GM13976 (cell line): ENCODE measurements at places on chromosomes 2 and 18.

DNA sequence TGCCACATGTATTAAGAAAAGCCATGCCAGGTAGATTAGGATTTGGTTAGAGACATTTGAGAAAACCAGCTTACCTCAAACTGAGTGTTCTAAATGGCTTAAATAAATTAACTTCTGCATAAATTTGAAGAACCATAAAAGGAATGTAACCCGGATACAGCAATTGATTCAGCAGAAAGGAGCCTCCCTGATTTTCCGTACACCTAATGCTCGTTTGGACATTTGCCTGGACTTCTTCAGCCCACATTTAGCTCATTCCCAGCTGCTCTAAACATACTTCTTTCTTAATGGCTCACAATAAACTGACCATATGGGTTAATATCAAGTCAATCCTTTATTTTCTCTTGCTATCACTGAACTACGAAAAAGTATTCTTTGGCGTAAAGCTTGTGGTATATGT, 392.4 kb downstream of the ZNF516 start:
- DNase-seq, result no peak

GRCh38 chr2:74261204-74261864, 62.9 kb downstream of the MTHFD2 start:
- DNase-seq, result no peak

GRCh38 chr2:181047829-181048228, 67.4 kb downstream of the UBE2E3 start:
- DNase-seq, result no peak

DNA sequence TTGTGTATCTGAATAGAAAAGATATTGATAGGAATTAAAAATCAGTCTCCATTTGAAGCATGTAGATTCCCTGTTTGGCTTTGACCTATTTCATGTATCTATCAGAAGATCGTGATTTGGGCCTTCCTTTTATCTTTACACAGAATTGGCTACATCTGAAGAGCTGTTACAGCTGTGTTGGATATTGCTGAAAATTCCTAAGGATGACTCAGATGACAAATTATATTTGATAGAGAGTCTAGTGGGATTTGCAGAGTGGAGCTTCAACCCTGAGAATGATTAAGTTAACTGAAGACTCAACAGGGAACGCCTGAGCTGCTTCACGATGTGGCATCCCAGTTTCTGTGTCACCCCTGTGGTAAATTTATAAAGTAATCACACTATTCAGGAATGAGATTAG, 4.9 kb upstream of the COL3A1 start:
- DNase-seq, result no peak

DNA sequence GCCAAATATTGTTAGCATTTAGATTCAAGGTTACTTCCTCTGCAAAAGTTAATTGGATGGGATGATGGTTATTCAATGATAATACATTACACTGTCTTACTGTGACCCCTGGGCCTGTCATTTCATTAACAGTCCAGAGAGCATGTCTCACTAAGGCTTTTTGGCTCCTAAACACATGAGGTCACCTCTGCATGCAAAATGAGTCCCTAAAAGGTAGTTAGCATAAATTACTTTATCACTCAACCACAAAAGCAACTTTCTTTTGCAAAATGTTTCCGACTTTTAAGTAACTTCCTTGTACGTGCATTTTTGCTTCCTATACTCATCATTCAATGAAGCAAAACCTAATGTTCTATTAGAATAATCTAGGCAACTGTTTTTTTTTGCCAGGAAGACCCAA, 16.8 kb upstream of the AGFG1 start:
- no peak for DNase-seq

GRCh38 chr18:80249217-80250093, 2.1 kb upstream of the PARD6G start:
- DNase-seq, result no peak

DNA sequence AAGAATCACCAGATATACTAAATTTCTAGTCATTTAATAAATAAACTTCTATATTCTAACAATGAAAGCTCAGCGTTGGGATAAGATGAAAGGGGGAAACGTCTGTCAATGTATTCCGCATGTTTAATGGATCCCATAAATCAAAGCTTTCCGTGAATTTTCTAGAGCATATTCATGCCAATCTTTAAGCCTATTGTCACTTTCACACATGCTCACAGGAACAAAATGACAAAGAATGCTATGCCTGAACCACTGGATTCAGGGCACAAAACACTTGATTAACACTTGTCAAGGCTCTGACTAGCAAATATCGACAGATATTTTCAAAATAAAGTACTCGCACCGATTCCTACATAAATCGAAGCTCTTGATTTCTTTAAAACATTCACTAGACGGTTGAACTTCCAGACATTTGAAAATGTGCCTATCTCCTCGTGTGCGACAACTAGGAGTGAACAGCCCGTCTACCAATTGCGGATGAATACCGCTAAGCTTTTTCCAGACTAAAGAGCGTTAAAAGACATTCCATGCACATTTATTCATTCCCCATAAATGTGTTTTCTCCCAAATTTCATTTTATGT, 1.8 kb downstream of the TLK1 start:
- no peak for DNase-seq

DNA sequence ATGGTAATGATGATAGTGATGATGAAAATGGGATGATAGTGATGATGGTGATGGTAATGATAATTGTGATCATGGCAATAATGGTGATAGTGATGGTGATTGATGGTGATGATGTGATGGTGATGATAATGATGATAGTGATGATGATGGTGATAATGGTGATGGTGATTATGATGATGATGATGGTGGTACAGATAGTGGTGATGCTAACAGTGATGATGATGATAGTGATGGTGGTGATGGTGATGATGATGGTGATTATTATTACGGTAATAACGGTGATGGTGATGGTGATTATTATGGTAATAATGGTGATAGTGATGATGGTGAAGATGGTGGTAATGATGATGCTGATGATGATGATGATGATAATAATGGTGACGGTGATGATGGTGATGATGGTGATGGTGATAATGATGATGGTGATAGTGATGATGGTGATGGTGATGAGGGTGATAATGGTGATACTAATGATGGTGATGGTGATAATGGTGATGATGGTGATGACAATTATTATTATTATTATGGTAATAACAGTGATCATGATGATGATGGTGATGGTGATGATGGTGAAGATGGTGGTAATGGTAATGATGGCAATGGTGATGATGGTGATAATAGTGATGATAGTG, 151.0 kb downstream of the ZNF516 start:
- no peak for DNase-seq

GRCh38 chr2:122007126-122007525, 251.7 kb downstream of the TSN start:
- no peak for DNase-seq

DNA sequence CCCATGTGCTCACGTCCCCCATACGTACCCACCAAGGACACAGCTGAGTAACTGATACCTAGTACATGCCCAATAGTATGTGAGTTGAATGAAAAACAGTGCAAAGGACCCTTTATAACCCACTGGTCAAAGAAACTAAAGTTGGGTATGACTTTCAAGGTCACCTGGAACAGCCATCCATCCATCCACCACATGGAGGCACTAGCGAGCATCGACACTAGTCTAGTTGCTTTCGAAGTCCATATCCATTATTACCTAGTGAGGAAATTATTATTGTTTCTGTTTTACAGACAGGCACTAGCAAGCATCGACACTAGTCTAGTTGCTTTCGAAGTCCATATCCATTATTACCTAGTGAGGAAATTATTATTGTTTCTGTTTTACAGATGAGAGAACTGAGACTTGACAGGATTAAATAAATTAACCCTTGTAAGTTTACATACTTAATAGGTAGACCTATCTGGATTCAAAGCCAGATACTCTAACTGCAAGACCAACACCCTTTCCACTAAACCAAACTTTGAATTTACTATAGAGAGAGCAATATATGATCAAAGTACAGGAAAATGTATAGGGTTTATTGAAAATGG, 233.7 kb downstream of the METTL4 start:
- DNase-seq, result peak; percentile 37

- DNase-seq, result no peak
Measured at GRCh38 chr2:182920631-182921056, 54.2 kb upstream of the FRZB start.

DNA sequence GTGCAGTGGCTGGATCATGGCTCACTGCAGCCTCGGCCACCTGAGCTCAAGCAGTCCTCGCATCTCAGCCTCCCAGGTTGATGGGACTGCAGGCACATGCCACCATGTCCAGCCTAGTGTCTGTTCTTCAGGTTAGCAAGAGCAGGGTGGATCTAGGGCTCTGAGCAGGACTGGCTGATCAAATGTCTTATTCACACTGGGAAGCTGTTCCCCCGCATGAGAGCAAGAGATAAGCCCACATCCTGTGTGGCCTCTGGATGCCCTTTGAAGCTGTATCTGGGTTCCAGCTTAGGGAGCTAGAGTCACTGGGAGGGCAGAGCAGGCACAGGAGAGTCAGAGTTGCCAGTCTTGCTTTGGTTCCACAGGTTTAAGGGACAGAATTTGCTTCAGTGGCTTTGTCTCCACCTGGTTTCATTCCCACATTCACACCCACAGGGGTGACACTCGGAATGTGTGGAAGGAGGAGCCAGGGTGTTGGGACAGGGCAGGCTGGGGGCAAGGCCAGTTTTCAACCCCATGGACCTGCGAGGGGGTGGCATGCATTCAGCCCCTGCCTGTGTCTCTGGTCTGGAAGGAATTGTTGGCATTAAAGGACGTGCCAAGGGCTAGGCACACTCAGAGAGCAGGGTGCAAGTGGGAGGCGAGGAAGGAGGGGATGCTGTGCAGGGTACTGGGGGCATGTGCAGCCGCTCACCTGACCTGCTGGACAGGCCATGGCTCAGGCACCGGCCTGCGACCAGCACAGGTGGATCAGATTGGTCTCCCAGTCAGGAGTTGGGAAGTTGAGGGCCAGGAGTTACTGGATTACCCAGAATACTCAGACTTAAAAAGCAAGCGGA, 24.5 kb downstream of the PTPN18 start:
- no peak for DNase-seq

GRCh38 chr18:26685438-26686157, 137.2 kb upstream of the KCTD1 start:
- DNase-seq, result no peak

- DNase-seq, result no peak
Measured at GRCh38 chr2:172726172-172726735, 9.4 kb upstream of the RAPGEF4 start.

GRCh38 chr2:112885506-112885902, 25.5 kb upstream of the IL37 start:
- no peak for DNase-seq

GRCh38 chr2:25926984-25927756, 48.9 kb upstream of the ASXL2 start:
- DNase-seq, result no peak

- DNase-seq, result no peak
Measured at GRCh38 chr2:236887953-236888793, 197.5 kb upstream of the COPS8 start.

GRCh38 chr2:222050981-222051380, 247.8 kb downstream of the PAX3 start:
- DNase-seq, result no peak

GRCh38 chr2:196487417-196487816, 152.1 kb upstream of the CCDC150 start:
- DNase-seq, result no peak

DNA sequence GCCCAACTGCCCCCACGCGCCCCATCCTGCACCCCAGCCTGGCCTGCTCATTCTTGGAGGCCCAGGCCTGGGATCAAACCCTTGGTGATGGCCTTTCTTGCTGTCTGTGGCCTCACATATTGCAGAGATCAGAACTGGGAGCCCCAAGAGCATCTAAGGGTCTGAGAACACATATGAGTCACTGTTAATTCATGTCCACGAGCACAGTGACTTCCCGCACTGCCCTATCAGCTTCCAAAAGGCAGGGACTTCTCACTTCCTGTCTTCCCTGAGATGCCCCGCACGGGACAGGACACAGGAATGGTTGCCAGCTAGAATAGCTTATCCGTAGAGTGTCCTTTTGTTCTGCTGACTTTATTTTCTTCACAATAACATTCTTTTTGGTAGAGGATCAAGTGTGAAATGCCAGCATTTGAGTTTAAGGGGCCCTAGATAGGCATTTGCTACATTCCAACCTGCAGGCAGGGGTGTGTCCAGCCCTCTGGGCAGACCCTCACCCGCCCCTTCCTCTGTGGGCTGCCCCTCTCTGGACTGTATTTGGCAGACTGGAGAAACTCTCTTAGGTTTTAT, 21.1 kb upstream of the CELF4 start:
- DNase-seq, result no peak

DNA sequence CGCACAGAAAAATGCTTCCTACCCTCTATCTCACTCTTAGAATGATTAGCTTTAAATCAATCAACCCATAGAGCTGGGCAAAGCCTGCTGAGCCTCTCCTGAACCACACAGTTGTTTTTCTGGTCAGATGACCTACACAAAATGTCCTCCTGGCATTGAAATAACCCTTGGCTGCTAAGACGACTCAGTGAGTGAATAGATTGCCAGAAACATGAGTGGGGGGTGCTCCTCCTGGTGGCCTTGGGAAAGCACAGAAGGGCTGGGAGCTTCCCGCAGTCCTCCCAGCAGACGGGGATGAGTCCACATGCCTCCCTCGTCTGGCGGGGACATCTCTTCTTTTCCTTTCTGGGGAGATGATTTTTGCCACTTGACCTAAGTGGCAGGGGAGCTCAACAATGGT, 14.9 kb downstream of the MAL start:
- no peak for DNase-seq

DNA sequence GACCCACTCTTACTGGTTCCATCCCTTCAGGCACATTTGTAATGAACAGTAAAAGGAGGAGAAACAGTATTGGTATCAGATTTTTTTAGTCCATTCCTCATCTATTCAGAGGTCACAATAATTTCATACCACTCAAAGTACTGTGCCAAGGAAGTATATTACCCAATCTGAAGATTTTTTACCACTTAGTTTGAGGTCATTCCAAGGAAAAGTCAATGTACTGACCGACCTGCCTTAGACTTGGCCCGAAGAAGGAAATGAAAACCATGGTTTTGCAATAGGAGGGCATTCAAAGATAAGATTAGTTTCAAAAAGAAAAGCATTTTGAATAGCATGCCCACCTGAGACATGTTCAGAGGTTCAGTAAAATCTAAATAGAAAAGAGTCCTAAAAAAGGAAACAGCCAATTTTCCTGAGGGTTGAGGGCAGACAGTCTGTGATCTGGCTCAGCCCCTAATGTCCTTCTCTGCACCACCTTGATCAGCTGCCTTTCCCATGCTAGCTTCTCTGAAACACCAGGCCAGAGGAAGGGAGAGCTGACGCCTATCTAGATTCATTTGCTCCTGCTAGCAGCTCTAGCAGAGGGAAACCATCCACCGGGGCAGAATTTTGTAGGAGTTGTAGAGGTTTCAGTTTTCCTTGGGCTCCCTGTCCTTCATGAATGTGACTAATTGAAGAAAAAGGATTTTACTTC, 107.3 kb upstream of the FZD5 start:
- DNase-seq, result no peak

- no peak for DNase-seq
Measured at GRCh38 chr2:83615511-83615910, 843.6 kb downstream of the SUCLG1 start.

DNA sequence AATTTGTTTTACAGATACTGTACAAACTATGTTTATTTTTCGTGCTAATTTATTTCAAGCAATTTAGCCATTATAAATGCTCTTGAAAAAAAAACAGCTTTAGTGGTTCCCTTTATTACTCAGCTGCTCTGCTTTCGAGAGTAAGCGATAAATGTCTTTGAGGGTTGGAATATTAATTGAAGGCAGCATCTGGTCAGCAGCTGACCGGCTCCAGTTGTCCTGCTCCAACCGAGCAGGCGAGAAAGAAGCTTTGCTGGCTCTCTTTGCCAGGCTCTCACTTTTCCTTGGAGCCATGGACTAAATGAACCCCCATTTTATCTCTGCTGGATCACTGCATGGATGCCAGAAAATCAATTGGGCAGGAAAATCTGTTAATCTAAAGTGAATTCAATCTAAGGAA, 147.4 kb downstream of the LNPK start:
- no peak for DNase-seq
